ENCODE measurements at places on chromosomes 1 and 21.

DNA sequence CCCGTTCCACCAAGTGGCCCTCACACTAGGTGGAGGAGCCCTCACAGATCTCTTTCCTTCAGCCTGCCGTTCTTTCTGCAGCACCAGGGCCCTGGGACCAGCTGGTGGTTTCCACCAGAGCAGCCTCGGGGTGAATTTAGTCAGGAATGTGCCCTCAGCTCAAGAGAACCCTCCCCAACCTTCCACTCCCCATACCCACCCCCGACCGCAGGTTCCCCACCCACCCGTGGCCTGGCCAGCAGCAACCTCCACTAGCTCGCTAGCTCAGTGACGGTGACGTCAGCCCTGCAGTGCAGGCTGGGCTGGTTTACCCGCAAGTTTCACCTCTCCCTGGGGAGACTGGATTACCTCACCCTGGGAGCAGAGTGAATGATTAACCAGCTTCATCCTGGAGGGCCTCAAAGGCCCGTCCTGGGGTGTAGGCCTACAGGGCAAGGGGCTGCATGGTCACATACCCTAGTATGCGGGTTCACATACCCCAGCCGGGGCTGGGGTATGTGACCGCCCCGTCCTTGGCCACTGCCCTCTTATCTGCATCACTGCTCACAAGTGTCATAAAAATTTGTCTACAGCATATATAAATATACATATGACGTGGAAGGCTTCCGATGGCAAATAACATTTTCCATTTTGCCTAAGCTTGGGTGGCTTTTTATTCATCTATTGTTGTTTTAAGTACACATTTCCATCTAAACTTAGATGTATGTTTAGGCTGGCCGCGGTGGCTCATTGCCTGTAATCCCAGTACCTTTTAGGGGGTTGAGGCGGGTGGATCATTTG lies 24.5 kb downstream of the ELF3 start:
- DNase-seq, result peak; percentile 89

GRCh38 chr21:37098751-37099150 lies 25.7 kb downstream of the TTC3 start:
- DNase-seq, result no peak

GRCh38 chr1:113647164-113647563 lies 112.1 kb downstream of the PHTF1 start:
- DNase-seq, result peak; percentile 1

- no peak for DNase-seq
Observed at GRCh38 chr1:234712891-234713305, 102.9 kb upstream of the IRF2BP2 start.

- DNase-seq, result no peak
Observed at GRCh38 chr1:27301582-27302199, 20.3 kb upstream of the TMEM222 start.

GRCh38 chr1:183101841-183102276 lies 78.6 kb downstream of the LAMC1 start:
- DNase-seq, result no peak

DNA sequence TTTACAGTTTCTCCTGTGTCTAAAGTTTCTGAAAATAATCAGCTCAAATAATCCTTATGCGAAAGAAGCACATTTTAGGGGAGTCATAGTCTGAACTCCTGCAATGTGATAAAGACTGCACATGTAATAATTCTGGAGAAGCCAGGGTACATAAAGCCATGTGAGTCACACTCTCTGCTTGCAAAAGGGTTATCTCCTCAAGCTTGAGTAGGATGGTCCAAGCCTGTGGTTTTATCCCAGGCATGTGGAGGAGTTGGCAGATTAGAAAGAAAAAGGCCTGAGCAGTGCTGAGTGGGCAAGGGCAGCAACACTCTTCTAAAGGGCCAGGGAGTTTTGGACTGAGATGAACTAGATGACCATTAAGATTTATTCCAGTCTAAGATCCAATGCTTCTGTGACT lies 220.4 kb downstream of the RHOU start:
- DNase-seq, result no peak

DNA sequence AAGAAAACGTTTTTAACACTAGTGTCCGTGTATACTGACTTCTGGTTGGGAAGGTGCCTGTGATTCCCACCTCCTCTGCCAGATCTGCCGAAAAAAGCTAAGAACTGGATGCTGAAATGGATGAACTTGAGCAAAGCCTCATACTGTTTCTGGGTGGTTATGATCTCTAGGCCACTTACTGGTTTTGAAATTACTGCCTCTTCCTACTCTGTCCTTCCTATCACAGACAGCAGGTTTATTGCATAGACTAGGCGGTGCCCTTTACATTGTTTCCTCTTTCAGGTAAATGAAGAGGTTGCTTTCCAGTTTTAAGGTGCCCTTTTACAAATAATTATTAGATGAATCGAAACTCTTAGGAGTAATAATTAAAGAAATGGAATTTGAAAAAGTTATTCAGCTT lies 27.5 kb downstream of the PEX14 start:
- DNase-seq, result no peak

- no peak for DNase-seq
Observed at GRCh38 chr1:100051401-100051800, 81.3 kb downstream of the SASS6 start.

- DNase-seq, result no peak
Observed at GRCh38 chr21:45256912-45257672, 30.6 kb downstream of the POFUT2 start.

GRCh38 chr21:37828991-37829390 lies 87.3 kb downstream of the KCNJ6 start:
- no peak for DNase-seq

- DNase-seq, result no peak
Observed at GRCh38 chr1:66685670-66686069, 66.6 kb upstream of the DYNLT5 start.

- no peak for DNase-seq
Observed at GRCh38 chr1:156490401-156491032, 10.1 kb downstream of the MEF2D start.

- no peak for DNase-seq
Observed at GRCh38 chr21:33893917-33894316, 21.7 kb downstream of the ATP5PO start.

- DNase-seq, result no peak
Observed at GRCh38 chr21:44010429-44010828, 1.7 kb upstream of the TRAPPC10 start.

DNA sequence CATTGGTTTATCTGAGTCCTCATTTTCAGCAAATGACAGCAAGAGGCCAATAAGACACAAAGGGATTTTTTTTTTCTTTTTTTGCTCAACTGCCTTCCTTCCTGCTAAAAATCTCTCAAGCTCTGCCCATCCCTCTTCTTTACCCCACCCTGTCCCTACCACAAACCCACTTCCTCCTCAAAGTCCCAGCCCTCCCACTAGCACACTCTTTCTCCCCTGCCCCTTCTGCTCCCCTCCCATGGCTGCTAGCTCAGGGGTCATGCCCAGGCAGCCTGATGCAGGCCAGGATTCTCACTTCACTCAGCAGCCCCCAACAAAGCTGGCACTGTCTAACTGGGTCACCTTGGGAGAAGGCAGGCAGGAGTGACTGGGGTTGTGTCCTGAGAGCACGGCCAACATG lies 28.8 kb upstream of the PPP2R5A start:
- no peak for DNase-seq

DNA sequence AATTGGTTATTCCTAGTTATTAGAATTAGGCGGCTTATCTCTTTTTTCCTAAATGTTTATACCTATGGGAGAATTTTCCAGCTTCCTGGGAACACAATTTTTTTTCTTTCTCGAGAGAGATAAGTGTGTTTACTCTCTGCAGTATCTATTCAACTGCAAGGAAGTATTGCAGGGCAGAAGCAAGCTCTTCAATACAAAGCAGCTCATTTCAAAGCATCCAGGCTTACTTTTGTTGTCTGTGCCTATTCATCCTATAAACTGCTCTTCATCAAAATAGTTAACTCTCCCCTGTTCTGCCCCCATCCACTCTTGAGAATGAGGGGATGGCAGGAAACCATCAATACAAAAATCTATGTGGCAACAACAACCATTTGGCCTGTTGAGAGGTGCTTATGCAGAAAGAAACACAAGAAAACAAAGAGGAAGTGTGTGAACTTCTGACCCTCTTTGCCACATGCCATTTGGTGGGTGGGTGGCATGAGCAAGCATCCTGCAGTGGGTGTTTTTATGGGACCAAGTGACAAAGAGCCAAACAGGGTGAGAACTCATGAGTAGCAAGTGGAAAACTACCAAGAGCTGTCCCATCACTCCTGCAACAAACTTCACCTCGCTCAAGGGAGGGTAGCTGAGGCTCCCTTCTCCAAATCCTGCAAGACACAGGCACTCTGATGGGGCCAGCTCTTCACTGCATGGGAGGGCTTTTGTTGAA lies 50.6 kb upstream of the MRPS6 start:
- no peak for DNase-seq

GRCh38 chr1:96999191-96999590 lies 277.6 kb downstream of the PTBP2 start:
- no peak for DNase-seq

DNA sequence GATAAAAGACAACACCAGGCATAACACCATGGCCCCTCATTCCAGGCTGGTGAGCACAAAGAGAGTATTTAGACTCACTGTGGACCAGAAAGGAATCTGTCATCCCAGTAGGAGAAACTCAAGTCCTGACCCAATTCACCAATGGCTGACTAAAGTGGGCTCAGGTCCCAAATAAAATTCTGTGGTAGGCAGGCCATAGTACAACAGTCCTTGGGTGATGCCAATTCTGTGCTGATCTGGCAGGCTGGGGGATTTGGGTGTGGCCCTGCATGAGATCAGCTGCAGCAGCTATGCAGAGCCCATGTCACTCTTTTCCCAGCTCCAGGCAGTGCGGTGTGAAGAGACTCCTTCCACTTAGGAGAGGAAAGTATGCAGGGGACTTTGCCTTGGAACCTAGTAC lies 245.1 kb downstream of the LBR start:
- no peak for DNase-seq

DNA sequence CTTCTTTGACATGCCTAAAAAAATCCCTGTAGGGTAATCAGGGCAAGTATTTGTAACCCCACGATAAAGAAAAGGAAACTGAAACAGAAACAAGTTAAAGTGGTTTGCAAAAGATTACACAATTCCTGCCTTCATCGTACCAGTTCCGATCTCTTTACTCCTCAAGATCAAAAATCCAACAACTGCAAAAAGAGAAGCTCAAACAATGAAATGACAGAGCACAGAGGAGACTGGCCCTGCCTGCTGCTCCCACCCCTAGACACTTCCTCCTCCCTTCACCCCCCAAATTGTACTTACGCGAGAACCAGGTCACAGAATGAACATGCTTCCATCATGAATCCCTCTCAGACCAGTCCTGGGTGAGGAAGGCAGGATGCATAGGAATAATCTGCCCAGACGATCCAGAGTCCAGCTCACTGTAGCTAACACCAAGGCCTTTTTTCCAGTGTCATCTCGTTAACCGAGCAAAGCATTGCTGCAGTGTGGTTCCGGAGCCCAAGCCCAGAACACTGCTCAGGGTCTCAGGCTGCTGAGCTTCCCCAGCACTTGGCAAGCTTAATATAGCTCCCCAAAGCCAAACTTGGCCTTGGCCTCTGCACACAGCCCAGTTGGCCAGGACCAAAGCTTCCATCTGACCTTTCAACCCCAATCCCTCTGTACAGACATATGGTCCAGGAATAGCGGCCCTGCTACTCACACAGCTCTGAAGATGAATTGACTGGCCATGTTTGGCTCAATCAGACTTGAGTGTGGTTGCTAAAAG lies 20.3 kb downstream of the RXRG start:
- no peak for DNase-seq

DNA sequence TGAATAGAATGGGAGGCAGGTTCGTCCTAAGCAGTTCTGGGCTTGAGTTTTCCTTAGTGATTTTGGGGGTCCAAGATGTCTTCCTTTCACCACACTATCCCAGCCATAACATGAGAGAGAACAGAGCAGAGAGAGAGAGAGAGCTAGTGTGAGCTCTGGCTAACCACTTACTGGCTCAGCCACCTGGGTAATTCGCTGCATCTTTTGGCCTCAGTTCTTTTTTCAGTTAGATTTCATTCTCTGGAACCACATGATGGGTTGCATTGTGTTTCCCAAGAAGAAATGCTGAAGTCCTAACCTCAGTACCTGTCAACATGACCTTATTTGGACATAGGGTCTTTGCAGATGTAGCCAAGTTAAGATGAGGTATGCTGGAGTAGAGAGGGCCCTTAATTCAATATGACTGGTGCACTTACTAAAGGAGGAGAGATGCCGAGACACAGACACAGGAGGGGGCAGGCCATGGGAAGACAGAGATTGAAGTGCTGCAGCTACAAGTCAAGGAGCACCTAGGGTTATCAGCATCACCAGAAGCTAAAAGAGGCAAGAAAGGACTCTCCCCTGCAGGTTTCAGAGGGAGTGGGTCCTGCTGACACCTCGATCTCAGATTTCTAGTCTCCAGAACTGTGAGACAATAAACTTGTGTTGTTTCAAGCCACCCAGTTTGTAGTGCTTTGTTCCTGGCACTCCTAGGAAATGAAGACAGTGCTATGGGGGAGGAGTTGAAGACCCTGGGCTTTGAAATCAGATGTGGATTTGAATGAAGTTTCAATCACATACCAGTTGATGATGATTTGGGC lies 26.2 kb upstream of the TARBP1 start:
- no peak for DNase-seq

GRCh38 chr1:7783178-7783711 lies 846 bp upstream of the PER3 start:
- DNase-seq, result no peak

- DNase-seq, result no peak
Observed at GRCh38 chr1:24363994-24364393, 44.8 kb downstream of the GRHL3 start.

DNA sequence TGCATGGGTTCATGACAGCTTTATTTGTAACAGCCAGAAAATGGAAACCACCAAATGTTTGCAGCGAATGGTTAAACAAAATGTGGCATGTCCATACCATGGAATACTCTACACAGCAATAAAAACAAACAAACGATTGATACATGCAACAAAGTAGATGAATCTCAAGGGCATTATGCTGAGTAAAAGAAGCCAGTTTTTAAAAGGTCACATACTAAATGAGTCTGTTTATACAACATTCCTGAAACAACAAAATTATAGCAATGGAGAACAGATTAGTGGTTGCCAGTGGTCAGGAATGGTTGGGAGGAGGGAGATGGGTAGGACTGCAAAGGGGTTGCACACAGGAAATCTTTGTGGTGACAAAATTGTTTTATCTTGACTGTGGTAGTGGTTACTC lies 202.4 kb upstream of the UBE2U start:
- DNase-seq, result no peak
